ENCODE measurements at places on chromosomes 7 and 10. TPM values are rescaled to one million over a fixed set of nuclear protein-coding genes. Genes with fewer than 3 reads are reported as not detected.

DNA sequence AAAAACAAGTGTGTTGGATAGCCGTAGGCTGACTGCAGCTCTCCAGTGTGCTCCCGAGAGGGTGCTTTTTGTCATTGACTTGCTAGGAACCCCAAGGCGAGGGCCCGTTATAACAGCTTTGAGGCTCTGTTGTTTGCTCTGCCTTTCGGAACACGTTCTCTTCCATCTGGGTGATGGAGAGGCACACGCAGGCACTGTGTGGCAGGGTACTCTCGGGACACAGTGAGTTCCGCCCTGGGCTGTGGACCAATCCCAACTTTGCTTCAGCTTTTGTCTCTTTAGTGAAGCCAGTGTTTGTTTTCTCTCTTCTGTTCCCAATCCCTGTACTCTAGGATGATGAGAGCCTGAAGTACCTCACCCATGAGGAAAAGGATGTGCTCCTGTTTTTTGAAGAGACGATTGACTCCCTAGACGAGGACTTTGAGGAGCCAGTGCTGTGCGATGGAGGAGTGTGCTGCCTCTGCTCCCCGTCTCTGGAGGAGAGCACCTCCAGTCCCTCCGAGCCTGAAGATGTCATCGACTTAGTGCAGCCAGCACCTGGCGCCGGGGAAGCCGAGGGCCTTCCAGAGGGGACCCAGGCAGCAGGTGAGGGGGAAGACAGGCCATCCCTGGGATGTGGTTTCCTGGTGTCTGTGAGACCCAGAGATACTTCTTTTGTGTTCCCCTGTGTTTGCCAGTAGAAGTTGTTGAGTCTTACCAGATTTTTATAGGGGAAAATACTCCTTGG is 43.2 kb downstream of the PROSER2 start:
- DNase-seq, result no peak
- H3K36me3 ChIP-seq, result peaks cover 84% of the 10 kb centered on the region
- H3K4me1 ChIP-seq, result peaks cover 11% of the 10 kb centered on the region

DNA sequence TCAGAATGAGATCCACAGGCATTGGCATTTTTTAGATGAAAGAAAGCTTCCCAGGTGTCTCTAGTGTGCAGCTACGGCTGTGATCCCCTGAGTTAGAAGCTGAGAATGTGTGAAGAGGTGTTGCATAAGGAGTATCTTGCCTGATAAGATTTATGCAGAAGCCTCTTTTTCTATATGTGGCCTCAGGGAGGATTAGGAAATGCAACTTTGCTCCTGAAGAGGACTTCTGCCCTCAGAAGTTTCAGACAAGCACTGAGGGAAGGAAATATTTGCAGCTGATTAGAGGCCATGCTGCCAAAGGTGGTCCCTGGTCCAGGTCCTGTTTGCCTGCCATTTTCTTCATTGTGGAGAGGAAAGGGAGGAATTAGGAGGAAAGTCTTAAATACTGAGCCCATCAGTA is 551.8 kb downstream of the PHTF2 start:
- H3K4me1 ChIP-seq, result no peaks in the 10 kb centered on the region
- H3K27ac ChIP-seq, result no peak overlapping the region
- no peaks in the 10 kb centered on the region for H3K36me3 ChIP-seq
- H3K4me3 ChIP-seq, result no peak overlapping the region
- H3K27me3 ChIP-seq, result no peaks in the 10 kb centered on the region

DNA sequence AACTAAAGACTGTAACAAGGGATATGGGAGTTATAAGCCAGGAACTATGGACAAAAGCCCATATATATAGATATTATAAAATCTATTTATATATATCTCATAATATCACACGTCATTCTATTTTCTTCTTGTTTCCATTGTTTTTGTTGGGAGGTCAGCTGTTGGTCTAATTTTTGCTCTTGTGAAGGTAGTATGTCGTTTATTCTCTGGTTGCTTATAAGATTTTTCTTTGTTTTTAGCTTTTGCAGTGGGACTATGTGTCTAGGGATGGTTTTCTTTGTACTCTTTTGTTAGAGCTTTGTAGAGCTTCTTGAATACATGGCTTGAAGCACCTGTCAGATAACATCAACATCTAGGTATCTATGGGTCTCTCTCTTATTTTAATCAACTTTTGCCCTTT is 14.0 kb downstream of the ARL4A start:
- no peaks in the 10 kb centered on the region for H3K36me3 ChIP-seq
- no peak overlapping the region for H3K27ac ChIP-seq
- H3K4me1 ChIP-seq, result no peaks in the 10 kb centered on the region
- DNase-seq, result no peak
- H3K4me3 ChIP-seq, result no peak overlapping the region

- no peaks in the 10 kb centered on the region for H3K4me1 ChIP-seq
- no peak for DNase-seq
- H3K4me3 ChIP-seq, result no peak overlapping the region
- H3K27ac ChIP-seq, result no peak overlapping the region
- no peaks in the 10 kb centered on the region for H3K36me3 ChIP-seq
Observed at GRCh38 chr7:111864291-111864976, 302.1 kb upstream of the IMMP2L start.

- no peaks in the 10 kb centered on the region for H3K36me3 ChIP-seq
- no peak overlapping the region for H3K27ac ChIP-seq
- H3K27me3 ChIP-seq, result peaks cover 13% of the 10 kb centered on the region
- H3K4me3 ChIP-seq, result no peak overlapping the region
- H3K4me1 ChIP-seq, result no peaks in the 10 kb centered on the region
Observed at GRCh38 chr7:108358553-108358952, 97.7 kb downstream of the NRCAM start.

- DNase-seq, result no peak
- H3K4me3 ChIP-seq, result no peak overlapping the region
- H3K4me1 ChIP-seq, result peaks cover 9% of the 10 kb centered on the region
- peaks cover 25% of the 10 kb centered on the region for H3K27me3 ChIP-seq
Observed at GRCh38 chr10:79905322-79906314, 43.3 kb downstream of the SFTPD start.

DNA sequence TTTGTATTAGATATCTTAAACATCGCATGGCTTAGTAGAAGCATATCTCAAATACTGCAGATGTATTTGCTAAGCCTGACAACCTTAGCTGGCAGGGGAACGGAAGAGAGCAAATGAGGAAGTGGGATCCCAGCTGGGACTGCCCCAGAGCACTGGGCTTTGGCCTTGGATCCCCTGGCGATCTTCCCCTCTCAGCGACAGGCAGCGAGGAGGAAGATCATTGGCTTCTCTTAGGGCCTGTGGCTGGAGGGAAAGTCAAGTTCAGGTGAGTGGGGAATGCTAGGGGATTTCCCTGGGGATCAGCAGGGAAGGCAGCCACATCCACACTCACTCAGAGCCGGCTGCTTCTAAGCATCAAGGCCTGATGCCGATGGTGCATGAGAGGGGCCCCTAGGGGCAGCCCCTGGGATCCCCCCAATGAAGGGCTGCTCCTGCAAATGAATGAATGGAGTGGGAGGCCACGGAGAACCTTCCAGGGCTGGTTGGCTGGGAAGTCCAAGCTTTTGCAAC is 42.0 kb downstream of the LYZL2 start:
- H3K36me3 ChIP-seq, result no peaks in the 10 kb centered on the region
- H3K27ac ChIP-seq, result peak overlapping the region; percentile 8
- peaks cover 14% of the 10 kb centered on the region for H3K4me1 ChIP-seq

GRCh38 chr7:79930604-79931003 is 204.0 kb upstream of the GNAI1 start:
- H3K36me3 ChIP-seq, result no peaks in the 10 kb centered on the region
- H3K27me3 ChIP-seq, result no peaks in the 10 kb centered on the region
- no peak overlapping the region for H3K27ac ChIP-seq

GRCh38 chr10:7481368-7481765 is 70.5 kb upstream of the SFMBT2 start:
- no peaks in the 10 kb centered on the region for H3K4me1 ChIP-seq
- no peak overlapping the region for H3K27ac ChIP-seq
- DNase-seq, result no peak
- H3K36me3 ChIP-seq, result no peaks in the 10 kb centered on the region
- peaks cover 40% of the 10 kb centered on the region for H3K27me3 ChIP-seq

DNA sequence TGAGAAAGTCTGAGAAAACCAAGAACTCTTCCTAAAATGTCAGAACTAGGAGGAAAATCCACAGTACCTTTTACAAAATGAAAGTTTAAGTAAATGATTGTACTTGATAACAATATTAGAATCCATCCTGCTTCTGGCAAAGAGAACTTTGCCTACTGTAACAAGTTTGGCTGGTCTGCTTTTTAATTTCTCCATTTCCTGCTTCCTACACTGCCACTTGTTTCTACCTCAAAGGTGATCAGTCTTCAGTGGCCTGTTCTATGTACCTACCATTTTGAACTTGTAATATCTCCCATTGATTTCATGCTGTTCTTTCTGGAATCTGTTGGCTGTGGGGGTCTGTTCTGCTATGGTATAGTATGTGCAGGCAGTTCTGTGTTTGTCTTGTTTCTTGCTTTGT is 32.9 kb upstream of the CAPZA2 start:
- H3K4me1 ChIP-seq, result no peaks in the 10 kb centered on the region
- DNase-seq, result no peak
- H3K4me3 ChIP-seq, result no peak overlapping the region
- no peaks in the 10 kb centered on the region for H3K36me3 ChIP-seq
- H3K27ac ChIP-seq, result no peak overlapping the region

The CYP2C19 gene
- total RNA-seq, result not detected
